HT1080 (cell line): ENCODE measurements at places on chromosomes 11 and 22.

- no peak for DNase-seq
Observed at GRCh38 chr11:76164861-76165751, 41.2 kb downstream of the WNT11 start.

GRCh38 chr11:63369971-63370588, 495 bp downstream of the SLC22A9 start:
- DNase-seq = no peak

GRCh38 chr22:29269230-29269604, 1.1 kb downstream of the EWSR1 start:
- no peak for DNase-seq

- DNase-seq = no peak
Observed at GRCh38 chr11:120335556-120335907, 681 bp upstream of the ARHGEF12 start.

DNA sequence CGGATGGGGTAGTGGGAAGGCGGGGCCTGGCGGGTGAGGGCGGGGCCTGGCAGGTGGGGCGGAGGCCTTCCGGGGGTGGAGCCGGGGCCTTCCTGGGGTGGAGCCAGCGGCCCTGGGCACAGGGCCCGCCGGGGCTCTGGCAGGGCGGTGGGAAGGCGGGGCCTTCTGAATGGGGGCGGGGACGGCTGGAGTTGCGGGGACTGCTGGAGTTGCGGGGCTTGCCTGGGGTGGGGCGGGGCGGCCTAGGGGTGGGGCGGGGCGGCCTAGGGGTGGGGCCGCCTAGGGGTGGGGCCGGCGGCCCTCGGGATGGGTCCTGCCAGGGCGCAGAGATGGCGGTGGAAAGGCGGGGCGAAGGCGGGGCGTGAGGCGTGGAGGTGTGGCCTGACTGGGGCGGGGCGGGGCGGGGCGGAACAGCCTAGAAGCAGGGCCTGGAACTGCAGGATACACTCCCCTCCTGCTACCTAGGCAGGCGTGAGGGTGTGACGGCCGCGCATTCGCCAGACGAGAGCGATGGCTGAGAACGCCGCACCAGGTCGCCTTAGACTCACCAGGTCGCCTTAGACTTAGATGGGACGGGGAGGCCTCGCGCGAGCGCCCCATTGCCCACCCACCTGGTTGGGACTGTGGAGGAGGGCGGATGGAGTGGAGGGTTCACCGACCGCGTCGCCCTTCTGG, 19.3 kb downstream of the RRP7A start:
- DNase-seq = no peak

DNA sequence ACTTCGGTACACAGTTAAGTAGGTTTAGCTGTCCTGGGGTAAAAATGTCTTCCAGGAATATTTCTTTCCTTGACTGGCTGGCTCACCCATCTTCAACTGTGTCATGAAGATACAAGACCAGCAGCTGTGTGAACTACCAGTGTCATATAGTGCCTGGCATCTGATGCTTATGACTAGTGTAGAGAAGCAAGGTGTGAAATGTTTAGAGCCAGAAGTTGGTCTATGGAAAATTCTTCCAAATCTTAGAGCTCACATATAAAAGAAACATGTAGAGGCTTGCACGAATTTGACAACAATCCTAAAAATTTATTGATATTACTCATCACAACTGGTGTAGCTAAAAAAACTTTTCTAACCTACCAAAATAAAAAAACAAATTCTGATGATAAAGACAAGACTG, 54.4 kb downstream of the ARL14EP start:
- no peak for DNase-seq

GRCh38 chr22:45703758-45704157, 32.1 kb downstream of the ATXN10 start:
- DNase-seq = no peak

DNA sequence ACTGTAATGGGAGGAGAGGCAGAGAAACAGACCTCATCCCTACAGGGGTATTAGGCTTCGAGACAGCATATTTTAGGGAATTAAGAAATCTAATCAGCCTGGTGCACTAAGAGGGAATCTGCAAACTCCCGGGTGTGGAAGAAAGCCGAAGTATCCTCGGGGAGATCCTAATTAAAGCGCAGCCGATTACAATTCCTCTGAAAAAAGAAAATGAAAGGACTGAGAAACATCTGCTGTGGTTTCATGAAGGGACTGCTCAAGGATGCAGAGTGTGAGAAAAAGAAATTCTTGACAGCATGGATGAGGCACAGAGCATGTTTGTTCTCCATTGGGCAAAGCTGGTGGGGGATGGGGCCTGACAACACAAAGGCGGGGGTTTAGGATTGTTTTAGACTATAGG, 290.0 kb upstream of the LARGE1 start:
- no peak for DNase-seq

DNA sequence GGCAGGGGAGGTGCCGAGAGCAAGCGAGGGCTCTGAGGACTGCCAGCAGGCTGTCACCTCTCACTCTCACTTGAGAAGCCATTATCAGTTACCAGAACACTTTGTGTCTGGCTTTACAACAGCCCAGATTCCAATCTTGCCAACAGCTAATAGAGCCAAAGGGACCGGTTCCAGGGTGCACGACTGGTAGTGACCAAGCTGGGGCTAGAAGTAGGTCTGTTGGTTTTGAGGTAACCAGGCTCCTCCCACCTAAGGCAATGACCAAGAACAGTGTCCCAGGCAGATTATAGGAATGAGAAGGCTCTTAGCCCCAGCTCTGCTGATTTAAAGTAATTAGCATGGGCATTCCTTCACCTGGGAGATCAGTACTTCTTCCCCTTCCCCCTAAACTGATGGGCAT, 7.2 kb upstream of the IL10RA start:
- no peak for DNase-seq

GRCh38 chr11:61827571-61828378, at the start of gene FADS2:
TSS of gene FADS2 (plus strand) at chr11:61828300. CDS start at chr11:61828391, 91 bp downstream.
- peak; percentile 89 for DNase-seq

GRCh38 chr11:77724636-77725035, 87.0 kb upstream of the CLNS1A start:
- no peak for DNase-seq

DNA sequence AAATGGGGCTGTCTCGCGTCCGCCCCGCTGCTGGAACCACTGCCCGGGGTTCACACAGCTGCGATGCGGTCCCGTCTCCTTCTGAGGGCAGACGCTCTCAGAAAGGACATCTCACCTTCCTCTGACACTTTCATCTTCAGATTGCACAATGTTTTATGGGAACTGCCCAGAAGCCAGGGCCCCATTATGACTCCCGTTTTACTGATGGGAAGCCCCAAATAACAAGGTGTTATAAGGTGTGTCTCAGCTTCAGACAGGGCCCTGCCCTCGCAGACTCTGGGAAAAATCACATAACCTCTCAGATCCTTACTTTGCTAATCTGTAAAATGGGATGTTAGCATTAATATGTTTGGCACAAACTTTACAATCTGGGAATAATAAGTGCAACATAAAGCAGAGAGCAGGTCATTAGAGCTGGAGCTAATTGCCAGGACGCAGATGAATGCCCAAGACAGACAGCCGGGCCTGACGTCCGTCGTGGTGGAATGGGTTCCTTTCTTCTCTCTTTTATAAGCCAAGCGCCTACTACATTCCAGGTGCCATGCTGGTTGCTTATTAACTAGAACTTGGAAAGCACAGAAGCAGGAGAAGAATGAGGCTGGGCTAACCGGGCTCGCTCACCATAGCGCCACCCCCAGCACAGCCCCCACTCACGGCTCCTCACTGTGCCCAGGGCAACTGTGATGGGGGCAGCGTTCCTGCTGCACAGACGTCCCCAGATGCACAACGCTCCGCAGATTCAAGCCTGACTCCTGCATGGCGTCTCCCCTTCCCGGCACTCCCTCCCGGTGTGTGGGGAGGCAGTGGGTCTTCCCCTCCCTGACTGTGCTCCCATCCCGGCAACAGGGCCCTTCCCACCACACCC, 43.8 kb downstream of the TRMU start:
- DNase-seq = no peak
